ENCODE measurements at places on chromosomes 4 and X.
A peak's percentile ranks its signal among the peaks of the same experiment; 100 is the strongest.

DNA sequence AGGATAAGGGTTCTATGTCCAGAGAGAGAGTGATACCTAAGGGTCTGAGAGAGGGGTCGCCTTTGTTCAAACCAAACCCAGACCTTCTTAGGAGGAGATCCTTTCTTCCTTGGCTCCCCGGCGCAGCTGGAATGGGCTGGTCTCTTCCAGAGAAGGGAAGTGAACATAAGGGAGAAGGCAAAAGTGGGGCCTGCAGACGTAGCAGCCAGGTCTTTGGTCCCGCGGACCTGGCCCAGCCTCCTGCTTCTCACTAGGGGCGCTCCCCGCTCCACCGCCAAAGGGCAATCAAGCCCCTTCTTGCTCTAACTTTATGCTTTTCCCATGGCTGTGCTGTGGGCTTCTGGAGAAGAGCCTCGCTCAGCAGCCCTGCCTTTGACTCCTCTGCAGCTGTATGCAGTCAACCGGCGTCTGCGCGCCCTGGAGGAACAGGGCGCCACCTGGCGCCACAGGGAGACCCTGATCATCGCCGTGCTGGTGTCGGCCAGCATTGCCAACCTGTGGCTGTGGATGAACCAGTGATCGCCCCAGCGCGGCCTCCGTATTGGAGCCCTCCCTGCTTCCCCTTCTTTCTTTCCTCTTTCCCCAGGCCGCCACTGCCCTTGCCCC is 6.5 kb downstream of the FATE1 start:
- DNase-seq: peak; percentile 52

DNA sequence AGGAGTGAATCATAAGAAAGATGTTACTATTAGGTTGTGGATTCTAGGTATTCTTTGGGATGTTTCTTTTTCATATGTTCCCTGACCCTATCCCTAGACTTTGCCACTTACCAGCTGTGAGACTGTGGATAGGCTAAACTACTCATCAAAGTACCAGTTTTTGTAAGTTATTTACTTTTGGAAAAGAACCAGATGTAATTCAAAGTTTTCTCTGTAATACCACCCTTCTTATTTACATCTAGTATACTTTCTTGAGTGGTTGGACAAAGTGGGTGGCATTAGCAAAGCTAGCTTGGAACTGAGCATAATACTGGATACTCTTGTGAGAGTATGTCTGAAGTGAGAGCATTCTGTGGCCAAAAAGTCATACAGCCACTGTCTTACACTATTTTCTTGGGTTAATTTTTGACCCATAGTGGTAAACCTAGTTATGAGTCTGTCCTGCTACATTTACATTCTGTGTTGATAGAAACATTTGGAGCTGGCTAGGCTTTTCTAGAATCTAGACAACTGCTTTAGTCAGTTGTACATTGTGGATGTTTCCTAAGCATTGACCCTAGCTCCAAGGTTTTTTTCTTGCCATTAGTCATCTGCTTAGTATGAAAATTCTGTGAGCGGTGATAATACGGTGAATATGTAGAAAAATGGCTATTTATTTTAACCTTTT is 41.7 kb downstream of the KDM6A start:
- DNase-seq: no peak

GRCh38 chr4:178387756-178388155 is 945.5 kb upstream of the AGA start:
- DNase-seq: peak; percentile 11

DNA sequence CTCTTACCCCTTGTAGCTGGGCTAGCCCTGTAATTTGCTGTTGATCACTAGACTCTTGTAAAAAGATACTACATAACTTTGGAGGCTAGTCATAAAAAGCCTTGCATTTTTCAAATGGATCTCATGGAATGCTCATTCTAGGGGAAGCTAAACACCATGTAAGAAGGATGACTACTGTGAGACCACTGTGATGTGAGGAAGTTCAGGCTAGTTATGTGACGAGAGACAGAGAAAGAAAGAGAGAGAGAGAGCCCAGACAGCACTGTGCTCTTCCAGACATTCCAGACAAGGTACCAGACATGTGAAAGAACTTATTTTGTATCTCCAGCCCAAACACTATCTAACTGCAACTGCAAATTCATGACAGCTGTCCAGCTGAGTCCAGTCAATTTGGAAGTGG is 404.6 kb upstream of the PITX2 start:
- DNase-seq: no peak

- DNase-seq: no peak
These were observed 91.6 kb downstream of the FUNDC1 start for GRCh38 chrX:44451056-44451455.

DNA sequence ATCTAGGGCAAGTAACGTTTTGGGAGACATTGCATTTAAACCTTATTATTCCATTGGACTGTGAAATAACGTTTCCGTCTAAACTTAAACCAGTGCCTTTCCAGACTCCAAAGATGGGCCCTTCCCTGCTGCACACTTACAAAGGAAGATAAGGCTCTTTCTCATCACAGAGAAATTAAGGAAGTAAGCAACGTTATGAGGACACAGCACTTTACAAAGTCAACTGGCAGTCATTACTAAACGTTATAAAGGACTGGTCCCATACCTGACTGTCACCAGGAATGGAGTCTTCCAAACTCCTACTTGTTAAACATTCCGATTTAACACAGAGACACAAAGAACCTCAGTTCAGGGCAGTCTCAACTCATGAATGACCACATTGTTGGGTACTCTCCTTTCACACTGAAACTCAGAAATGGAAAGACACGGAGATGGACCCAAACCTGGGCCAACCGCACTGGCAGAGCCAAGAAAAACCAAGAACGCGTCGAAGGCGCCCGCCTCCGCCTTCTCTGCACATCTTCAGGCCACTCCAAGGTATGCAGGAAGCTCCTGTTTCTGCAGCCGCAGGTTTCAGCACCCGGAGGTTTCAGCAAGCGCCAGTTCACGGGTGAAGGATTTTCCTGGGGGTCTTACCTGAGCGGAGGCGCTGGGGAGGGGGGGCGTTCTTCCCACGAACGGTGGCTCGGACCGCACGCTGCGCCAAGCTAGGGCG is 670 bp downstream of the PAPSS1 start:
- DNase-seq: peak; percentile 48

- DNase-seq: no peak
These were observed 281.3 kb downstream of the FRMPD4 start for GRCh38 chrX:12419591-12419990.

GRCh38 chr4:78585633-78586032 is 34.1 kb downstream of the ANXA3 start:
- no peak for DNase-seq

DNA sequence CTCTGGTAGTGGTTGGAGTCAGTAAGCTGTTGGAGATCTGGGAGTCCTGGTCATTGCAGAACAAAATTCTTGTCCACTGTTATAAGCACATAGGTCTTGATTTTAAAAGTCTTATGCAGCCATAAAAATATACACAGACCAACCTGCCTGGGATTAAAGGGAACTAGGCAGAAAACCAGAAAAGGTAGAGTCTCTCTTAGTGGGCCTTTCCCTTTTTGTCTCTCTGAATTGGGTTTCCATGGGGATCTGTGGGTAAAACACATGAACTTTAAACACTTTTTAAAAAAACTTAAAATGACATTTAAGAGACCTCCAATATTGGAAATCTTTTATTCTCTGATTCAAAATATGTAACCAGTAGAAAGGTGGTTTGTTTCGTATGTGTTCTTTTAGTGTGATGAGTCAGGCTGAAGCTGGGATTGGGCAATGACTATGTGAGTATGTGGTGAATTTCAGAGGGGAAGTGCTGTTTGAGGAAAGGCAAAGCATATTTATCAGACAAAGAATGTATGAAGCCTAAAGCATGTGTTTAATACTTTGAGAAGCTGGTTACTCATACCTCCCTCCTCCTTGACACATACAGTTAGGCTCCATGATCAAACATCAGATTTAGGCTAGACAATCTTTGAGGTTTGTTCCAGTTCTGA is 29.6 kb downstream of the SLC16A2 start:
- DNase-seq: no peak

DNA sequence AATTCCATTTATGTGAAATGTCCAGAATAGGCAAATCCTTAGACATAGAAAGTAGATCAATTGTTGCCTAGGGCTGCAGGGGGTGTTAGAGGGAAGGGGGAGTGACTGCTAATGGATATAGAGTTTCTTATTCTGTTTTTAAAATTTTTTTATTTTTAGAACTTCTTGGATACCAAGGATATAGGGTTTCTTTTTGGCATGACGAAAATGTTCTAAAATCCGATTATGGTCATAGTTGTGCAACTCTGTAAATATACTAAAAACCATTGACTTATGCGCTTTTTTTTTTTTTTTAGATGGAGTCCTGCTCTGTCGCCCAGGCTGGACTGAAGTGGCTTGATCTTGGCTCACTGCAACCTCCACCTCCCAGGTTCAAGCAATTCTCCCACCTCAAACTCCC is 125.2 kb upstream of the USP9X start:
- DNase-seq: no peak

- DNase-seq: peak; percentile 40
These were observed 15.5 kb downstream of the PAGE4 start for GRCh38 chrX:49844611-49845010.

DNA sequence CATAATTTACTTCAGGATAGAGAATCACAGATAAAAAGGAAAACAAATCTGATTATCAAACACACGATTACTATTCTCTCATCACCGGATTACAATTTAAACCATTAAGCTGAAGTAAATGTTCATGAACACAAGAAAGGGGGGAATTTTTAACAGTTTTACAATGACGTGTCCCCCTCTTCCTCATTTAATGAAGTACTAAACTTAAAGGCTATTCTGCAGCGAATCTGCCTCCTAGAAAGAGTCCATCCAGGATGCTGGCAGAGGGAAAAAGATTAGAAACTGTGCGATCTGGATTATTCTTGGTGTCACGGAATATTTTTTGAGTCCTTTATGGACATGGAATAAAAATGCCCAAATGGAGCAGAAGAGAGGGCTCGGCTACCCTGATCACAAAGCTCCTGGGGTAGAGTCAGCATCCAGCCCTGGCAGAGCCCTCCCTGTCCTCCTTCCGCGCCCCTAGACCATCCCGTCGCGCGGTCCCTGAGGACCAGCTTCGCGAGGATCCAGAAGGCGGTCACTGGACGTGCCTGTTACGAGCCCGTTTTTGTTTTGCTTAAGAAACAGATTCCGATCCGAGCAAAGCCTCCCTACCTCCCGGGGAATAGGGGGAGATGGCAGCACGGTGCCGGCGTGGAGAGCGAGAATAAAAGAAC is 1.2 kb downstream of the ELF2 start:
- no peak for DNase-seq

DNA sequence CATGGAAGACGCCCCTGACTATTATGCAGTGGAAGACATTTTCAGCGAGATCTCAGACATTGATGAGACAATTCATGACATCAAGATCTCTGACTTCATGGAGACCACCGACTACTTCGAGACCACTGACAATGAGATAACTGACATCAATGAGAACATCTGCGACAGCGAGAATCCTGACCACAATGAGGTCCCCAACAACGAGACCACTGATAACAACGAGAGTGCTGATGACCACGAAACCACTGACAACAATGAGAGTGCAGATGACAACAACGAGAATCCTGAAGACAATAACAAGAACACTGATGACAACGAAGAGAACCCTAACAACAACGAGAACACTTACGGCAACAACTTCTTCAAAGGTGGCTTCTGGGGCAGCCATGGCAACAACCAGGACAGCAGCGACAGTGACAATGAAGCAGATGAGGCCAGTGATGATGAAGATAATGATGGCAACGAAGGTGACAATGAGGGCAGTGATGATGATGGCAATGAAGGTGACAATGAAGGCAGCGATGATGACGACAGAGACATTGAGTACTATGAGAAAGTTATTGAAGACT is 3.6 kb downstream of the TSPYL2 start:
- no peak for DNase-seq

GRCh38 chrX:1242891-1243402 is 25.7 kb upstream of the CSF2RA start:
- no peak for DNase-seq

DNA sequence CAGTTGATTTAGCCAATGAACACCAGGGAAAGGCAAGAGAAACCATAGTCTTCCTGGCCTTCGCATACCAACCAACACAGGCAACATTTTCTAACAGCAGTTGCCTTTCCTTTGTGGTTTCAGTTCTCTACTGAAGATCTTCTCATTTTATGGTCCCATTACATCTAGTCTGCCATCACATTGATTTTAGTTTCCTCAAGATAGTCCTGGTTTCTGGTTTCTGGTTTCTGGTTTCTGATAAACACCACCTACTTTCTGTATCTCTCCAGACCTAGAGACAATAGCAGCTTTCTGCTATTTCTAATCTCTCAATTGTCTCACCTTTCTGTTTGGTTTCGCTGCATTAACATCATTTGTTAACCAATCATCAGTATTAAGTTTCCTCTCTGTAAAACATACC is 646.3 kb upstream of the SPANXN1 start:
- DNase-seq: no peak

DNA sequence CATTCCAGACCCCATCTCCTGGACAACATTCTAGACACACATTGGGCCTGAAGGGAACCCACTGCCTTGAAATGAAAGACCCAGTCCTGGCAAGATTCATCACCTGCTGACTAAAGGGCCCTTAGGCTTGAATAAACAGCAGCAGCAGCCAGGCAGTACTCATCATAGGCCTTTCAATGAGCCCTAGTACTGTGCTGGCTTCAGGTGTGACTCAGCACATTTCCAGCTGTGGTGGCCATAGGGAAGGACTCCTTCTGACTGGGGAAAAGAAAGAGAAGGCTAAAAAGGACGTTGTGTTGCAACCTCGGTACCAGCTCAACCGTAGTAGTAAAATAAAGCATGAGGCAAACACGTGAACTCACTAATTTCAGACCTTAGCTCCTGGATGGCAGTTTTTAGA is 344.0 kb downstream of the ACTRT1 start:
- no peak for DNase-seq

DNA sequence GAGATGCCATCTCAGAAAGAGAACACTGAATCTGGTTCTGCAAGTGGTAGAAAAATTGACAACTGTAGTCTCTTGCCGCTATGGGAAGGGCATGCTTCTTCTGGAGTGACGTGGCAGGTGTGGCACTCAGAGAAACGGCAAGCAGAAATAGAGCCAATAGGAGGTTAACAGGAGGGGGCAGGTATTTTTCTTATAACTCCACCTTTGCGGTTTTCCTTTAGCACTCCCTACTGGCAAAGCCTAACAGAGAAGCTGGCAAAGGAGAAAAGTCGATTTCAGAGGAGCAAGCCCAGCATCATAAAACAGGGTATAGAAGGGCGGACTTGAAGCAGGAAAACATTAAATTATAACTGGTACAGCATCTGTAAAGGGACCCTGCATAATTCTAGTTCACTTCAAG is 1382.2 kb downstream of the PCDH18 start:
- no peak for DNase-seq

DNA sequence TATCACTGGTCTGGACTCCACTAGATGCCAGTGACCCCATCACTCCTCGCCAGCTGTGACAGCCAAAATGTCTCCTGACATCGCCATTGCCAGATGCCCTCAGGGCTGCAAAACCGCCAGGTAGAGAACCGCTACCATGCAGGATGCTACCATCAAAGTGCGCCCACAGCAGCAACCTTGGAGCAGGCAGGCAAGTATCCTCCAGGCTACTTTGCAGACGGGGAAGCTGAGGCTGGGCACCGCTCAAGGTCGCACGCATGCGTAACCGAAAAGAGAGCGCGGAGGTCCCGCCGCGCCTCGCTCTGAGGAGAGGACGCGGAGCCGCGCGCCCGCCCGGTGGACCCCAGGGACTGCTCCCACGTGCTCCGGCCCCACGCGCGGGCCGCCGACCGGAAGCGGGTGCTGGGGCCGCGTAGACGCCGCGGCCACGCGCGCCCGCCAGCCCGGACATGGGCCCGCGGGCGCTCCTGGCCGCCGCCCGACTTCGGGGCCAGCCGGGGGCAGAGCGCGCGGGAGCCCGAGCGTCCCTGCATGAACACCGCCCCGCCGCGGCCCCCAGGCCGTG is at the start of gene STS:
Gene STS (plus strand): TSS at position 300 of the 565 bp plus-strand sequence. CDS start 105,488 bp downstream, outside the sequence.
- DNase-seq: peak; percentile 76
